NCI-H524 treated with DMSO at 0.1 percent for 48 hours (cell line): ENCODE measurements at places on chromosomes 4 and X.

DNA sequence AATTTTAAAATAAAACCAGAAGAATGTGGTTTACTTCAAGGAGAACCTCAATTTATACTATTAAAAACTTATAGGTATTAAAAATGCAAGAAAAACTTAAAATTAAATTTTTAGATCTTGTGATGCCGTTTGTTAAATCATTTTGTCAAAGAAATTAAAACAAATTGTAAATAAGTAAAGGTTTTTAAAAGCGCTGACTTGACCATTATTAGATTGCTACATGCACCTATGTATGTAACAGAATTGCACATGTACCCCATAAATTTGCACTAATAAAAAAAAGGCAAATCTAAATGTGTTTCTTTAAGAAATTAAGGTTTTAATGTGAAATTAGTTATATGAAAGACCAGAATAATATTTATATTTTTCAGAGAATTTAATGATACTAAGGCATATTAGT, 156.1 kb downstream of the LARP7 start:
- no peak for DNase-seq

DNA sequence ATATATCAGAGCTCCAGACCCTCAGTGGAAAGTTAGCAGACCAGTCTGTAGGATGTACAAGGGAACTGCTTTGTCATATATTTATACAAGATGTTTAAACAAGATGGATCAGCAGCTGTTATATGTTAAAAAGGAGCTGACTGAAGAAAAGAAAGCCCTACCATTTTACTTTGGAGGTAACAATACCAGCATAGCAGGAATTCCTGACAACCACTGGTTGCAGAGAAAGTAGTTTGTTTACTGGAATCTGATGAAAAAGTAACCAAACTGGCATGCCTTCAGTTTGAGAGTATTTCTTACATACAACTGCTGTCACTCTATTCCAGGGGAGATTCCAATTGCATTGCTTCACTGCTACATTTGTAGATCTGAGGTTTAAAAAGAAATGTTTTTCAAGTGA, 49.5 kb upstream of the GABRQ start:
- no peak for DNase-seq

GRCh38 chr4:79235095-79235494, 90.8 kb downstream of the NAA11 start:
- DNase-seq = no peak

GRCh38 chr4:7902101-7902553, 37.5 kb downstream of the AFAP1 start:
- peak; percentile 99 for DNase-seq

GRCh38 chr4:56048383-56048701, 99.6 kb downstream of the CEP135 start:
- no peak for DNase-seq

DNA sequence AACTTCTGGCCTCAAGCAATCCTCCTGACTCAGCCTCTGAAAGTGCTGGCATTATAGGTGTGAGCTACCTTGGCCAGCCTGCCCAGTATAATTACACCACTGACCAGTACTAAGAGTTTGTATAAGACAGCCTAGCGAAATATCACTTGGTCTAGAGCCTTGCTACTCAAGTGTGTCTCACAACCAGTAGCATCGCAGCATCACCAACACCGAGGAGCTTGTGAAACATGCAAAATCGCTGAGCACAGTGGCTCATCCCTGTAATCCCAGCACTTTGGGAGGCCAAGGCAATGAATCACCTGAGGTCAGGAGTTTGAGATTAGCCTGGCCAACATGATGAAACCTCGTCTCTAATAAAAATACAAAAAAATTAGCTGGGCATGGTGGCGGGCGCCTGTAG, 102.0 kb upstream of the GATB start:
- DNase-seq = no peak

- no peak for DNase-seq
Observed at GRCh38 chr4:69830560-69831269, 29.2 kb downstream of the SULT1E1 start.

- no peak for DNase-seq
Observed at GRCh38 chr4:1644891-1645657, 39.0 kb downstream of the FAM53A start.

DNA sequence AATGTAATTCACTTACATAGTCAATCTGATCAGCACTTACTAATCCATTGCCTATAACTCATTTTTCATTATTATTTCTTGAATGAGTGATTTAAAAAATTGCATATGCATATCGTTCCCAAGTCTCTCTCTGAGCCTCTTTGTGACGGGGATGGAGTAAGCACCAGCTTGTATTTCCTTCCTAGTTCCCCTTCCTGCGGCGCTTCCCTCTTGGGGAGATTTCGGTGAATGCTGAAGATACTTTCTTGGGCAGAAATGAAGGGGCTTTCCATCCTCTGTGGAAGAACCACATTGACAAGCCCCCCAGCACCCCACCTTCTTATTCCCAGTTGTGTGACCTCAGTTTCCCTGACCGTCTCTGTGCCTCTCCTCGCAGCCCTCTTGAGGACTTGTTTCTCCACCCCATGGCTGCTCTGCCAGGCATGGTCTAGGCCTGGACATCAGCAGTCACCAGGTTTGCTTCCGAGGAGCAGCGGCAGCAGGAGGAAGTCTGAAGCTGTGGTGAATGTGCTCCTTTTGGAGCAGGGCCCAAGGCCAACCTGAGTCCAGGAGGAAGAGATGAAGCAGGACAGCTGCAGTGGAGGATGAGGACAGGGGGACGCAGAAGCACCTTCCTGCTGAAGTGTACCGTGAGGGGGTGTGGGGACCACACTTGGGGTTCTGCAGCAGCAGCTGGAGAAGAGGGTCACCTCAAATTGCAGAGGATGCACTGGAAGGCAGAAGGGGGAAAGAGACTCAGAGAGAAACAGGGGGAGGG, 124.9 kb downstream of the IRF2 start:
- DNase-seq = no peak

DNA sequence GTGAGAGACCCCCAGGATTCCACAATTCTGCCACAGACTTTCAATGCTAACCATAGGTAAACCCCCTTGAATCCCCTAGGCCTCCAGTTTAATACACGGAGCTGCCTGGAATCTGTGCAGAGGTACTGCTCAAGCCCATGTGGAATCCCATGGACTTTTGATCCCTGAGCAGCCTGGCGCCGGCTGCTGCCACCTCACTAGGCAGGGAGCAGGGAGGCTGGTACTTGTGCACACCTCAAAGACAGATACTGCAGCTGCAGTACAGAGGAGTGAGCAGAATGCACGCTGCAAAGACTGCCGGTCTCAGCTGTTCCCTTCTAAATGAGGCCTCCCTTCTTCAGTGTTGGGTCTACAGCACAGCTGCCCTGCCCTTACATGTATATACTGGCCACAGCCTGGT, 79.4 kb downstream of the RPS6KA6 start:
- no peak for DNase-seq

- no peak for DNase-seq
Observed at GRCh38 chr4:127196655-127197352, 436.0 kb upstream of the INTU start.

GRCh38 chr4:67910585-67910905, 26.7 kb upstream of the TMPRSS11D start:
- DNase-seq = no peak

DNA sequence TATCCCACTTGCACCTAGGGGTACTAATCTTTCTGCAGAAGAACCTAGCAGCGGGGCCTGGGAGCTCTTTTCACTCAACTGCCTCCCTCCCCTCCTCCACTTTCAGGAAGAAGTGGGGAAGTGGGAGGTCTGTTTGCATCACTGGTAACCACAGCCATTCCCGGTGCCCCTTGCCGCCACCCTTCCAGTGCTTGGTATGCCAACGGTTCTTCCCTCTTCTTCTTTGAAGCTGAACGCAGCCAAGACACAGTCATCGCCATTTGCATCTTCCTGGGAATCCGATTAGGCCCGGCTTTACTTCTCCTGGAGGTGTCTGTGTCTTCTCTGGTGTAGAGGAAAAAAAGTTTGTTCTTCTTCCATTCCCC, 47.2 kb upstream of the RBPJ start:
- DNase-seq = no peak
